ENCODE measurements at places on chromosomes 3 and 15.

DNA sequence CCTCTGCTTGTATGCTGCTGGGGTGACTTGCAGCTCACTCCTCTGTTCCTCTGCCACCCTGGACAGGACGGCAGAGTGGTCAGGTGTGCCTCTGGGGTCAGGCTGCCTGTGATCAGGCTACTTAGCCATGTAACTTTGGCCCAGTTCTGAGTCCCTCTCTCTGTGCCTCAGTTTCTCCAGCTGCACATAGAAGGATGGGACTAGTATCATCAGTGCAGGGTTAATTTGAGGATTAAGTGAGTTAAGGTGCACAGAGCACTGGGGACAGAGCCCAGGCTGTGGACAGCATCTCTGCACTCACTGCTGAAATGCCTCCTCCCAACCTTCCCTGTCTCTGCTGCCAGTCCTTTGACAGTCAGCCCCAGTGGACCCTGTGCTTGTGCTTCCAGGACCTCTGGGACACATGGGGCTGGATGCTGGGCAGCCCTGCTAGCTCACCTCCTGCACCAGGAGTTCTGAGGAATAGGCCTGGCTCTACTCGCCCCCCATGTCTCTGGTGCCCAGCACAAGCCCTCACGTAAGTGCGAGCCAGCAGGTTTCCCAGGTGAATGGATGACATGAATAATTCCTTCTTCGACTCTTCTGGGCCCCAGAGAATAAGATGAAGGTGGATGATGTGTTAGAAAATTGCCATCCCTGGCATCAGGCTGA lies 19.3 kb upstream of the PRR23E start:
- DNase-seq = no peak

- no peak for DNase-seq
These were observed 44.9 kb upstream of the IREB2 start for GRCh38 chr15:78393137-78393536.

- no peak for DNase-seq
These were observed 390.6 kb upstream of the SEMA6D start for GRCh38 chr15:47326410-47327333.

- DNase-seq = no peak
These were observed 930.6 kb upstream of the SEMA6D start for GRCh38 chr15:46786590-46787285.

DNA sequence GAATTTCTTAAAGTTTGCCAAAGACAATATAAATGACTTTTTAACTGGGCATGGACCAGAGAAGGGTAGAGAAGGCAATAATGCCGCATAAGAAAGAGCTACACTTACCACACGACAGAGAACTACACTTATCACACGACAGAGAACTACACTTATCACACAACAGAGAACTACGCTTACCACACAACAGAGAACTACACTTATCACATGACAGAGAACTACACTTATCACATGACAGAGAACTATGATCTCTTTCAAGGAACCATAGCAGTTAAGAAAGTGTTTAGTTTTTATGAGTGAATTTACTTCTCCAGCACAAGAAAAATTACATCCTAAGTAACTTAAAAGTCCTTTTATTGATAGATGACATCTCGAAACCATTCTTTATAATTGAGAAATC lies 32.0 kb downstream of the DCUN1D1 start:
- DNase-seq = no peak

DNA sequence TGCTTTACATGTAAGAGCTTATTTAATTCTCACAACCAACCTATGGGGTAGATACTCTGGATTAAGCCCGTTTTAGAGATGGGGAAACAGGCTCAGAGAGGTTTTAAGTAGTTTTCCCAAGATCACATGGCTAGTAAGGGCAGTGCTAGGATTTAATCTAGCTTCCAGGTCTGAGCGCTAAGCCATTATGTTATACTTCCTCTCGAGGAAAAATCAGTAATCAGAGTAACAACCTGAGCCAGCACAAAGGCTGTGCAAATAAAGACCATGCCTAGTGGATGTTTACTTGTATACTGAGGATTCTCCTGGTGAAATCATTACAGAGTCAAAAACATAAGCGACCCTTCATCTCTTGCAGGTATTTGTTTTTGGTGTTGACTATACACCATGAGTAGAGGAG lies 9.0 kb downstream of the FSTL1 start:
- no peak for DNase-seq

GRCh38 chr3:37660782-37661181 lies 200.9 kb upstream of the CTDSPL start:
- no peak for DNase-seq

DNA sequence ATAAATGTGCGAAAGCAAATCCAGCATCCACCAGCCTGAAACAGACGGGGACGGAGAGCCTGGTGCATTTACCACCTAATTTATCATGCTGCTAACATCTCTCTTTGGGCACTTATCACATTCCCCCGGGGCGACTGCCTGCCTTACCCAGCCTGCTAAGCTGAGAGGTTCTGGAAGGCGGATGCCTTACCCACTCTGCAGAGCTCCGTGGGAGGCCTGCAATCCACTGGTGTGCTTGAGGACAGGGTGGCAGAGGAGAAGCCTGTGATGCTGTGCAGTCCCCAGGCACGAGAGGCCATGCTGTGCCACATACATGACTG lies 25.5 kb downstream of the MGLL start:
- DNase-seq = peak; percentile 92

- DNase-seq = no peak
These were observed 9.4 kb downstream of the HACL1 start for GRCh38 chr3:15591928-15592327.

- DNase-seq = no peak
These were observed 62.3 kb downstream of the ADCY5 start for GRCh38 chr3:123386477-123387040.

GRCh38 chr3:180678231-180678630 lies 1.1 kb downstream of the CCDC39 start:
- no peak for DNase-seq

GRCh38 chr3:4528819-4529600 lies 35.9 kb downstream of the ITPR1 start:
- no peak for DNase-seq

- DNase-seq = no peak
These were observed 94.7 kb downstream of the TBL1XR1 start for GRCh38 chr3:177102553-177102952.

GRCh38 chr15:80527961-80528360 lies 123.8 kb downstream of the ARNT2 start:
- DNase-seq = no peak

DNA sequence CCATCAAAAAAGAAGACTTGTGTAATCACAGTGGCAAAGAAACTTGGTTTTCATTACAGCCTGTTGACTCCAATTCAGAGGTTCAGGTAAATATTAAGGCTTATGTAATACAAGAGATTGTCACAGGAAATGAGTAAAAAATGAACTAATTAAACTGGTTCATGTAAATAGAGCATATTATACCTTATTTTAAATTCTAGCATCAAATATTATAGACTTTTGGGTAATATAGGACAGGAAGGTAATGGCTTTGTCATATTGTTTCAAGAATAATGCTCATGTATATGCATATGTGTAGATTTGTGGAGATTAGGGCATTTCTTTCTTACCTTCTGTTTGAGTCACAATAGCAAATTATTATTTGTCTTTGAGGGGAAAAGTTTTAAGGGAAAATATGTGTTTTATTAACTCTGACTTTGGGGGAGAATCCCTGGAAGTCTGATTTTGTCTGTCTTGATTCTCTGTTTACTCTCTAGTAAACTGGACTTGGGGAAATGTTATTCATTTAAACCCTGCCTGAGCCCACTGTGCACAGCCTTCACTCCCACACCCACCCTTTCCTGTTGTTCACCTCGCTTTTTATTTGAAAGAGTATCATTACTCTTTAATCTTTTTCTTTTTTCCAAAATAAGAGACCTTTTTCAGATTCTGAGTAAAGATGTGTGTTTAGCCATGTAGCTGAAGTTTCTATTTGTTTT lies 43.0 kb downstream of the RASA2 start:
- no peak for DNase-seq

DNA sequence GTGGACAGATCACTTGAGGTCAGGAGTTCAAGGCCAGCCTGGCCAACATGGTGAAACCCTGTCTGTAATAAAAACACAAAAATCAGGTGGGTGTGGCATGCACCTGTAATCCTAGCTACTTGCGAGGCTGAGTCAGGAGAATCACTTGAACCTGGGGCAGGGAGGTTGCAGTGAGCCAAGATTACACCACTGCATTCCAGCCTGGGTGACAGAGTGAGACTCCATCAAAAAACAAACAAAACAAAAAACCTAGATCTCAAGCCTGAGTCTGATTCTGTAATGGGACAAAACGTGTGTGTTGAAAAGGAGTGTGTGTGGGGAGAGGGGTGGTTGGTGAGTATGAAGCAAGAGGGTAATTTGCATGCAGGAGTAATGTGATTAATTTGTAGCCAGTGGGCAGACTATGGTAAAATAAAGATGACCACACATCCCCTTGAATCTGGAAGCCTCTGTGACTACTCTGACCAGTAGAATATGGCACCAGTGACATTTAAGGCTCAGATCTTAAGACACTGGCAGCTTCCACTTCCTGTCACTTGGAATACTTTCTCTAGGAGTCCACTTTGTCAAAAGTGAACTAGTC lies 18.4 kb upstream of the OPA1 start:
- DNase-seq = no peak

DNA sequence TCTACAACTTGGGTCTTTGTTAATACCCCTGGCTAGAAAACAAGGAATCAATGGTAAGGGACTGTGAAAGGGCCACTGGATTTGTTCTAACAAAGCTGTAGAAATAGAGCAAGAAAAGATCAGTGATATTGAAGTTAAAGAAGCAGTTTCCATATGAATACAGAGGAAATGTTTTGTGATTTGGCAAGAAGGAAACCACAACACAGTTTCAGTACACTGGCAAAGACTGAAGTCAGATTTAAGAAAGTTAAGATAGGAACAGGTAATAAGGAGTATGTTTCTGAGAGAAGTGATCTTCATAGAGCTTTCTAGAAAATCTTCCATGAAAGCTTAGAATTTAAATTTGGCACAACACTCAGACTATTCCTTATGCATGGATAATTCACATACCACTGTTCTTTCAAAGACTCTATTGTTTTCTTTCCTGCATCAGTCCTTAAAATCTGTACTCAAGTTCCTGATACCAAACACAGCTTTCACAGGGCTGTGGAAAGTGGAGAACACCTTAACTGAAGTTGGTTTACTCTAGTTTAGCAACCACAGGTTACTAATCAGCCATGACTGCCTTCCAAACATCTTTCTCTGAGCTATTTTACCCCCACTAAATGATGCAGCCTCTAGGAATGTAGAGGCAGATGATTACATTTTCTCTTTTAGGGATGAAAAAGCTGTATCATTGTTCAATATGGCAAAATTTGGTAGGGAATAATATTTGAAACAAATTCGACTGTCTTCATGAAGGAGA lies 32.4 kb upstream of the ALCAM start:
- no peak for DNase-seq

DNA sequence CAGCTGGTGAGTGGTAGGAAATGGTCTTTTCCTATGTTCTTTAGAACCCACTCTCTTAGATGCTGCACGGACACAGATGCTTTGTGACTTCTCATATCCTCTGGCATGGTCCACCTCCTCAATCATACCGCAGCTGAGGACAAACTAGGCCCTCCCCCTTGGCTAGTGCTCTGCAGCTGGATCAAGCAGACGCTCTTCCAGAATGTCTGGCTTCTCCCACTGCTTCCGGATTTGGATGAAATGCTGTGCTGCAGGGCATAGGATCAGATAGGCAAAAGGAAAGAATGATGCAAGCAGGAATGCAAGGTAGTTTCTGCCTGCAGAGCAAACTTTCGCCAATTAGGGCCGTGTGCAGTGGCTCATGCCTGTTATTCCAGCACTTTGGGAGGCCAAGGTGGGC lies 75.7 kb upstream of the SLC4A7 start:
- DNase-seq = no peak

DNA sequence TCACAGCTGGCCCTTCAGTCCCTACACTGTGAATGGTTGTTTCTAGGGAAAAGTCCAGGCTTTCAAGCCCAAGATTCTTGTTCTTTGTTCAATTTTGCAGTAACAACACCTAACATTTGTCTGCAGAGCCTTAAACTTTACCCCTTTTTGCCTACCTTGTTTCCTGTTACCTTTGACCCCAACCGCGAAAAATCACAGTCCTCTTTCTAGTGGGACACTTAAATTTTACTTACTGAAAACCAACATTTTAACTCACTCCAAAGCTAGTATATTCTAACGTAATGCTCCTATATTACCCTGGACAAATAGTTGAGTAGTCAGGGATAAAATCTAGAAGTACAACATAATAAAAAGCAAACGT lies 649 bp upstream of the PIK3CB start:
- no peak for DNase-seq

DNA sequence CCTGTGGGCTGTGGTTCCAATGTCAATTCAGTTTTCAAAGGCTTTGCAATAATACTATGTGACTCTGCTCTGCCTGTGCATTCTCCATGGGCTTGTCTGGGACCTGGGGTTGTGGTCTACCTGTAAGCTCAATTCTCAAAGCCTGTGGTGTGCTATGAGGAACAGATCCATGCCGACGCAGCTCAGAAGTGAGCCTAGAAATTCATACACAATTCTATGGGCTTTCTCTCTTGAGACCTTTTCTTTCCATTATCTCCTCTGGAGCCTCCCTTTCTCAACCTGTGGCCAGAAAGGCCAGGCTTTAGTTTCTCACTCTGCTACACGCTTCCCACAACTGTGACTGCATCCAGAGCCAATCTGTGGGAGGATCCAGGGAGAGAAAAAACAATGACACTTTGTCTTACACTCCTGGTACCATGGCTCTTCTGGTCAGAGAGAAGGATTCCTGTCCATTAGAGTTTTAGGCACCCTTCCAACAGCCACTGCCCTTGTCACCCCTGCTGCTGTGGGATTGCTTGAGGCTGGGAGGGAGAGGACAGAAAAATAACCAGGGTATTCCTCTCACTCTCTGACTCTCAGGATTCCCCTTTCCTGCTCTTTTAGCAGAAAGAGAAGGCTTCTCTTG lies 34.1 kb upstream of the KLF13 start:
- no peak for DNase-seq

DNA sequence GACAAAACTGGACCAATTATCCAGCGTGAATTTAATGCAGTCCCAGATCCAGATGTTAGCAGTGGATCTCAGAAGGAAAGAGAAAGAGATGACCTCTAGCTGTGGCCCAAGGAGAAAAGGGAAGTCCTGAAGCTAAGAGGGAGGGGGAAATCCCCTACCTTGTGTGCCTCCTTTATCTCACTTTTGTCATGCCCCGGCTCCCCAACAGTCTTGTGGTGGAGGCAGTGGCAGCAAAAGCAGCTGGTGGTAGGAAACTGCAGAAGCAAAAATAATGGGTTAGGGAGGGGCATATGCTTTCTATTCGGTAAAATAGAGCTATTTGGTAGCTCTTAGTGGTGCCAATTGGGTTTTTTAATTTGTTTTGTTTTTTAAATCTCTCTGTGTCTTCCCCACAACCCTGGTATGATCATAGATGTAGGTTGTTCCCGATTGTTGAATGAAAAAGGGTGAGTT lies 56.5 kb downstream of the MCTP2 start:
- no peak for DNase-seq

DNA sequence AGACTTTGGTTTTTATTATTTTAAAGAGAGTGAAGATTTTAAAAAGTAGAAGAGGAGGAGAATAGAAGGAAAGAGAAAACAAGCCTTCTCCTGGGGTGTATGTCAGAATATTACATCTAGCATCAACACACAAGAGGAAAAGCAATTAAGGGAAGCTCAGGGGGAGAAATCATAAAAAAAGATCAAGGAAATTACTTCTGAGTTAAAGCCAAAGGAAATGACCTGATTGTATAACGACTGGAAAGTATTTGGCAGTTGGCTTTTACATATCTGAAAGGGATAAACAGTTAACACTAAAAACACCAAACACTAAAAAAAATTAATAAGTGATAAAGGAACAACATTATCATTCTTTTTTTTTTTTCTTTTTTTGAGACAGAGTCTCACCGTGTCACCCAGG lies 58.4 kb downstream of the CPNE4 start:
- no peak for DNase-seq

- peak; percentile 17 for DNase-seq
These were observed 166.4 kb upstream of the TLE3 start for GRCh38 chr15:70264014-70264582.

- no peak for DNase-seq
These were observed 63.2 kb upstream of the TNFSF10 start for GRCh38 chr3:172586436-172586835.

Data from NCI-H187 (cell line).